ENCODE measurements at places on chromosomes 13 and 19.

GRCh38 chr19:17020385-17020784, 6.2 kb downstream of the CPAMD8 start:
- peak; percentile 1 for DNase-seq

GRCh38 chr13:59415498-59415897, 748.2 kb downstream of the DIAPH3 start:
- DNase-seq: no peak

- DNase-seq: no peak
These were observed 10.6 kb downstream of the GPI start for GRCh38 chr19:34375598-34375997.

DNA sequence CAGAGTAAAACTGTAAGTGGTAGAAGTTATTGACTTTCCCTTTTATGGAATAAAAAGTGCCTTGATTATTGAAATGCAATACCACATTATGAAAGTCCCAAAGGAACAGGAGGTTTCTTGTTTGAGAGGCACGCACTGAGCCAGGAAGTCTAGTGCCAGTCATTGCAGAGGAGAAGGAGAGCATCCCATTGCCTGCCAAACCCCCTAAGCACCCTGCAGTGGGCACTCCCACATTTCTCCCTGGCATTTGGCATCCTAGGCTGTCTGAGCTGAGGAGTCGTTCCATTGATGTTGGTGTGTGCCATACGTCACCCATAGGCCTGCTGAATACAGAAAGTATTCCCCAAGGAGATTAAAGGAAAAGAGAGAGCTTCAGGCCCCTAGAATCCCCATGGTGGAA, 85.7 kb upstream of the MBNL2 start:
- no peak for DNase-seq

- no peak for DNase-seq
These were observed 53.4 kb upstream of the KLF12 start for GRCh38 chr13:74187564-74187963.

Measured in C1 segment of cervical spinal cord (tissue), 14 donors.